EL (cell line): ENCODE measurements at places on chromosomes 7 and 10.

- DNase-seq, result peak; percentile 39
Observed at GRCh38 chr7:102122026-102122425, 164.6 kb upstream of the SH2B2 start.

- DNase-seq, result peak; percentile 51
Observed at GRCh38 chr7:127678947-127679346, 27.0 kb downstream of the SND1 start.

- no peak for DNase-seq
Observed at GRCh38 chr10:20181434-20181833, 365.2 kb downstream of the PLXDC2 start.

GRCh38 chr7:46156086-46156485 is 235.0 kb upstream of the IGFBP3 start:
- no peak for DNase-seq

GRCh38 chr10:24174014-24174413 is 34.9 kb upstream of the KIAA1217 start:
- no peak for DNase-seq
